ENCODE measurements at places on chromosomes 5 and 9.

- DNase-seq: no peak
Observed at GRCh38 chr9:79284081-79284480, 287.7 kb upstream of the TLE4 start.

- peak; percentile 86 for DNase-seq
Observed at GRCh38 chr9:16871336-16872151, 1.1 kb upstream of the BNC2 start.

DNA sequence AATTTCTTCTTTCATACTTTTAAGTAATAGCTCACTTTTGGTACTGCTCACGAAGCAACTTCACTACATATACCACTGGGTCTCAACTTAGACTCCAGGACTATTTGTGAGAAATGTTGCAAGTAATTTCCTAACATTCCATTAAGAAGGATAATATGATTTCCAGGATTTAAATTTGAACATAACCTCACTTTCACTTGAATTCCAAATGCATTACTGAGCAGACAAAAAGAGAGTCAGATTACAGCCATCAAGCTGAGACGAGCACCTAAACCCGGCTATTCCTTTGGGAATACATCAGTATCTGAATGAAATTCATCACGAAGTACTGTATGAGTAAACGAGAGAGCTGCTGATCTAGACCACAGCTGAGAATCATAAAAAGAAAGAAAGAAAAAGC is 47.3 kb downstream of the LIFR start:
- peak; percentile 89 for DNase-seq

GRCh38 chr5:141513627-141514329 is 24.9 kb downstream of the PCDHGC5 start:
- DNase-seq: peak; percentile 88

DNA sequence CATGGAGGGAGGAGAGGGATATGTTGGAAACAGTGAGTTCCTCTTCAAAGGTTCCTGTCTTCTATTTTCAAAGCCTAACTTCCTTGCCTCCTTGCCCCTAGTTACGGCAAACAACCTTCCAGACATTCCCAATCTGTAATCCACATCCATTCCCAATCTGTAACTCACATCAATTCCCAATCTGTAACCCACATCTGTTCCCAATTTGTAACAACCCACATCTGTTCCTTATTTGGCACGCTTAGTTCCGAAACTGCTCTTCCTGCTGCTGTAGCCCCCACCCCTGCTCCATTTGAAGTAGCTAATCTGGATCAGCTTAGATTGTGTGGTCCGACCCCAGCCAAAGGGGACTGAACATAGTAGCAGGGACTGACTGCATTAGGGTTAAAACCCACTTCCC is 23.9 kb upstream of the IDNK start:
- DNase-seq: no peak

- no peak for DNase-seq
Observed at GRCh38 chr5:15489571-15490235, 10.3 kb upstream of the FBXL7 start.

GRCh38 chr5:107937204-107937603 is 266.5 kb upstream of the EFNA5 start:
- DNase-seq: no peak

DNA sequence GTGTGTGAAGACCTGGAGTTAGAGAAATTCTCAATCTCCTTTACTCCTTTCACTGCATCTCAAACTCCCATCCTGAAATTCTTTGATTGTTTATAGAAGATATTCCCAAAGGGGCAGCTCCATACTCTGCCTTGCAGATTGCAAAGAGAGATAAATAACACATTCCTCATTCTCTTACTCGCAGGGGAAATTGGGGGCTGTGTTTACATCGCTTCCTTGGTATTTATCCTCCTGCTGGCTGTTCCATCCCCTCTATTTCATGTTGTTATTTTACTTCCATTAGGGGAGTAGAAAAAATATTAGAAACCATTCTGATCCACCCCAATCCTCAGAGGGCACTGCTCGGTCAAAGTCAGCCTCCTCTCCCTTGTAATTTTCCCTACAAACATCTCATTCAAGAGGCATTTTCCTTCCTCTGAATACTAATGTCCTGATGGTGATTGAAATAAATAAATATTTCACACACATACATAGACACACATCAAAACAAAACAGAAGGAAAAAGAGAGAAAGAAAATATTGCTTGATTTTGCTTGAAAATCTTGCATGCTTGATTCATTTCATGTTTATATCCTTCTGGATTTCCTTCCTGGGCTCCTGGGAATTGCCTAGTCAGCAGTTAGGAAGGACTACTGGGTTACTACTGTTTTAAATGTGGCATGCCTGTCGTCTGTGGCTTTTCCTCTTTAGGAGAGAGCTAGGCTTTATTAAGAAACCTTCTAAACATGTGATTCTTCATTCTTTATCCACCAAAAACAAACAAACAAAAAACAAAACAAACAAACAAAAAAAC is 420.1 kb upstream of the PAPPA start:
- no peak for DNase-seq

DNA sequence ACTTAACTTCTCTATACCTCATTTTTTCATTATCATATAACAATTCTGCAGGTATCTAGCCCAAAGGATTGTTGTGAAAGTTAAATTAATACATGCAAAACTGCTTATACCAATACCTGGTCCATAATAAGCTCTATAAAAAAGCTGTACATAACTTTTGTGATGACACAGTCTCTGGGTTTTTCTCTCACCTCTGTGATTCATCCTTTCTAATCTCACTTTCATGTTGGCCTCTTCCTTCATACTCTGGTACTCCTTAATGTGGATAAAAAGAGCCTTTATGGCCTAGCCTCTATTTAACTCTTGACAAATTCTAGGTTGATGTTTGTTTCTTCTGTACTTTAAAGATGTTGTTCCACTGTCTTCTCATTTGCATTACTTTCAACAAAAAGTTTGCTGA is 162.9 kb upstream of the ACOT12 start:
- no peak for DNase-seq

DNA sequence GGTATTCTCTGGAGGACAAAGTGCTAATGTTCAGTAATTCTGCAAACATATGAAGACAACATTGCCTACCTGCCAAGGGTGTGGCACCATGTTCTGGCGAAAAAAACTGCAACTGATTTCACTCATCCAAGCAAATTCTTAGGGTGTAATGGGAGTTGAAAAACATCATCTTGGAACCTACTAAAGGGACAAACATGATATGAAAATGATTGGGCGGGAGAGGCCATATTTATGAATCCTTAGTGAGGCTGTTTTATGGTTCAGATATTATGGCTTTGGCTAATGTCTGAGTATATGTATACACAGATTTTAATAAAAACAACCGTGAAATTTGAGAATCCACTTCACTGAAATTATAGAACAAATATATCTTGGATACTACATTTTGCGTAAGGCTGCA is 225.7 kb downstream of the ARL15 start:
- DNase-seq: no peak

DNA sequence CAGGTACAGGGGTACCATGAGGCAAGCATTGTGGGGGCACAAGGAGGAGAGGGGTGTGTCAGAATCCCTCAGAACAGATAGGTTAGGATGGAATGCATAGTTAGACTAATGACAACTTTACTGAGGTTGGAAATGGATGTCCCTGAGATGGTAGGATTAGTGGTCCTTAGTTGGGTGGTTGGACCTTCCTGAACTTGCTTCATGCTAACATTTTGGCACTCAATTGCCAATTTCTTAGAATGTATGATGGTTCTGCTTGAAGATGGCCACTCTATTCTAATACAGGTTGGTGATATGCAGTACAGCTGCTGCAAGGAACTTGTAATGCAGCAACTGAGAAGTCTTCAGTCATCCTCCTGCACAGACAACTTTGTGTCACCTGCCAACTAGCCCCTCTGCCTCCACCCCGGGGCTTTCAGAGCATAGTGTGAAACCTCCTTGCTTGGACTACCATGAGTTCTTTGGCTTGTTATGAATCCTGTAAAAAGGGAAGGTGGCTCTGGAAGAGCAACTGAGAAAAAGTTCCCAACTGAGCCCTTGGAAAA is 5.4 kb downstream of the CCNI2 start:
- DNase-seq: no peak

DNA sequence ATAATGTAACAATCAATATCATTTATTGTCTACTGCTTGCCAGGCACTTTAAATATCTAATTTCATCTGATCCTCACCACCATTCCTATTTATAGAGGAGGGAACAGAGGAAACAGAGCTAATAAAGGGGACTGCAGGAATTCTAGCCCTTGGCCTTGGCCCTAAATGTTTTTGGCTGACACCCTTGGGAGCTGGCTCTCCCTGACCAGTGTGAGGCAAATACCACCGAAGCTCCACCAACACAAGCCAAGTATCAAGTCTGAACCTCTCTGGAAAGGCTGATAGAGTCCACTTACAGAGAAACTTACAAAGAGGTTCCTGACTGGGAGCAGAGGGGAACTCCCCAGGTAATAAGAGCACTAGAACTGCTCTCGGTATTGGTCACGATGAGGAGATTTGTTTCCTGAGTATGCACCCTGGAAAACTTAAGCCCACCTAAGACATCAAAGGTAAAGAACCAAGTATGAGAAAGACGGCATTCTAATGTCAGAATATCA is 243.1 kb upstream of the PANK3 start:
- DNase-seq: no peak

DNA sequence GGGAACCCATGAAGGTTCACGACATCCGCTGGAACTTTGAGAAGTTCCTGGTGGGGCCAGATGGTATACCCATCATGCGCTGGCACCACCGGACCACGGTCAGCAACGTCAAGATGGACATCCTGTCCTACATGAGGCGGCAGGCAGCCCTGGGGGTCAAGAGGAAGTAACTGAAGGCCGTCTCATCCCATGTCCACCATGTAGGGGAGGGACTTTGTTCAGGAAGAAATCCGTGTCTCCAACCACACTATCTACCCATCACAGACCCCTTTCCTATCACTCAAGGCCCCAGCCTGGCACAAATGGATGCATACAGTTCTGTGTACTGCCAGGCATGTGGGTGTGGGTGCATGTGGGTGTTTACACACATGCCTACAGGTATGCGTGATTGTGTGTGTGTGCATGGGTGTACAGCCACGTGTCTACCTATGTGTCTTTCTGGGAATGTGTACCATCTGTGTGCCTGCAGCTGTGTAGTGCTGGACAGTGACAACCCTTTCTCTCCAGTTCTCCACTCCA is 7.6 kb downstream of the GPX3 start:
- DNase-seq: no peak

GRCh38 chr5:67248703-67249589 is 52.3 kb upstream of the CD180 start:
- peak; percentile 35 for DNase-seq

GRCh38 chr9:94922691-94923107 is 196.2 kb downstream of the AOPEP start:
- DNase-seq: peak; percentile 56

DNA sequence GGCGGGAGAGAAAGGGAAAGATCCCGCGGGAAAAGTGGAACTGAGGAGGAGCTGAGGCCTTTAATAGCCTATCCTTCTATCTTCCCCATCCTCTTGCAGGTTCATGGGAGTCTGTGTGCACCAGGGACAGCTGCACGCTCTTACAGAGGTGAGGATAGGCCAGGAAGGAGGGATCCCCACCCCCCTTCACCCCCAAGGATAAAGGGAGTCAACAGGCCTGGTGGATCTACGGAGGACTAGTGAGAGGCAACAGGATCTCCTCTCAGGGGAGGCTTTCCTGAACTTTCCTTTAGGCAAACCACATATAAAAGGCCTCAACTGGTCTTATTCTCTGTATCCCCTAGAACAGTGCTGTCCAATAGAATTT is 1.1 kb downstream of the TESK1 start:
- DNase-seq: no peak

DNA sequence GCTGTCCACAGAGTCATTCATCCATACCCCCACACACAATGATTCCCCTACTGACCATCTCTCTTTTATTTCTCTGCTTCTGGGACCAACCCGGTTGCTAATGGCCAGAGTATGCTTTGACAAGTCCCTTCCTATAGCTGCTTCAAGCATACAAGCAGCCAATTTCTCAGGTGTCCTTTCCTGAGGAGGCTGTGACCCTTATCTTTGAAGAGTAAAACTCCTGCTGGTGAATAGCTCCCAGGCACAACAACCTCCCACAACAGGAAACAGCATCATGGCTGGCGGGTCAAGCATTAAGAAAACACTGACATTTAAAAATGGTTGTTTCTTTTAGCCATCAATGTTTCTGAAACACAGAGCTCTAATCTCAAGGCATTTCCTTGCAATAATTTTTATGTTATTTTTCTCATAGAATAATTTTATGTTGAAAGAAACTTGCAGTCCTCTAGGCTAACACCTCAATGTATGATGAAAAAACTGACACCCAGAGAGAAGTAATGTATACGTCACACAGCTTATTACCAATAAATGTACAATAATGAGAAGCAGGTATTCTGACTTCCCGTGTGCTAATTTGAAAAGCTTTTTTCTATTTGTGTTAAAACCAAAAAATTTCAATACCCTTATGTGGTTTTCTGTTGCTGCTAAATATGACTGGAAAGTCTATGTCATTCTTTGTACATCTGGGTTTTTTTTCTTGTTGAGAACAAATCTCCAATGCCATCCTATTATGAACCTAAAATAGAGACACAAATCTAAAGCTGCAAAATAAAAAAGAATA is 7.5 kb upstream of the PAM start:
- no peak for DNase-seq

GRCh38 chr5:159519365-159519764 is 189.1 kb upstream of the IL12B start:
- no peak for DNase-seq
